ENCODE measurements at places on chromosomes 12 and 14.

DNA sequence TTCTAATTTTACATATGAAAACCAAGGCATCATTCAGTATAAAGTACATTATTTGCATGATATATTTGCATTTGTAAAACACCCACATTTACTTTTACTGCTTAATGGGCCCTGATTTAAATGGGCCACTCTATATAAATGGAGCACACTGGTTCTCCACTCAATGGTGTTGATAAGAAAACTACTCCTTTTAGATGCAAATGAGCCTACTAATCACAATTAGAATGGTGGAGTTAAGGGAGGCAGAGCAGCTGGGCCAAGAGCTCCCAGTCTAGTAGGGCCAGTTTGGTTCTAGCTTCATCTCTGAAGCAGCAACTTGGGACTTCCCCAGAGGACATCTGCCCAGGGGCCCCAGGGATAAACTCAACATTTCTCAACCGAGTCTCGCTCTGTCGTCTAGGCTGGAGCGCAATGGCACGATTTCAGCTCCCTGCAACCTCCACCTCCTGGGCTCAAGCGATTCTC is 120.7 kb downstream of the FOXN3 start:
- no peak for DNase-seq

DNA sequence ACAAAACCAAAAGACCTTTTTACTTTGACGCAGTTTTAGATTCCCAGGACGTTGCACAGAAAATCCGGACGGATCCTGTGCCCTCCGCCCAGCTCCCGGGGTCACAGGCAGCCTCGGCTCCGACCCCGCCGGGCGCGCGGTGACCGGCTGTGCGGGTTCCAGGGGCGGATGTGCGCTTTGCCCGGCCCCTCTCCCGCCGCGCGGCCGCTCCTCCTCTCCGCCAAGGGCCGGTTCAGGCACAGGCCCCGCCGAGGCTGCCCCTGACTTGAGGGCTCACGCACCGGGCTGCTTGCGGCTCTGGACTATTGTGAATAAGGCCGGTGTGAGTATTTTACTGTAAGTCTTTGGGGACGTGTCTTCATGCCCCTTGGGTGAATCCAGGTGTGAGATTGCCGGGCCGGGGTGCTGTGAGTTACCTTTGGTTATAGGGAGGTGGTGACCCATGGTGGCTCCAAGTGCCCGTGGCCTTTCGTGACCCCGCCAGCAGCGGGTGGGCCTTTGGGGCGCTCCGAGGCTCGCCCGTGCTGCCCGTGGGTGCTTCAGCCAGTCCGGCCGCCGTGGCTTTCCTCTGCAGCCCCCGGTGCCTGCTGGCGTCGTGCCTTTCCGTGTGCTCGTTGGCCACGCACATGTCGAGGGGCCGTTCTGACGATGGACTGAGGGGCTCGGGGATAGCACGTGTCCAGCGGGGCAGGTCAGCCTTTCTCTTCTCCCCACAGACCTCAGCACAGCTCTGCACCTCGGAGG is 45.9 kb downstream of the NOC4L start:
- no peak for DNase-seq

- no peak for DNase-seq
These were observed 13.0 kb upstream of the DIABLO start for GRCh38 chr12:122238861-122239260.

- no peak for DNase-seq
These were observed 41.6 kb downstream of the CHST11 start for GRCh38 chr12:104498211-104498801.

GRCh38 chr12:15589328-15590032 is 199.7 kb downstream of the EPS8 start:
- DNase-seq = no peak

- DNase-seq = no peak
These were observed 73.3 kb downstream of the NCOR2 start for GRCh38 chr12:124493809-124494750.

All from AG04450 (cell line).